ENCODE measurements at places on chromosomes 4 and X.

GRCh38 chrX:51421972-51422597, 74.3 kb downstream of the NUDT11 start:
- DNase-seq: no peak

- no peak for DNase-seq
These were observed 560.8 kb downstream of the FGF13 start for GRCh38 chrX:138150709-138151108.

DNA sequence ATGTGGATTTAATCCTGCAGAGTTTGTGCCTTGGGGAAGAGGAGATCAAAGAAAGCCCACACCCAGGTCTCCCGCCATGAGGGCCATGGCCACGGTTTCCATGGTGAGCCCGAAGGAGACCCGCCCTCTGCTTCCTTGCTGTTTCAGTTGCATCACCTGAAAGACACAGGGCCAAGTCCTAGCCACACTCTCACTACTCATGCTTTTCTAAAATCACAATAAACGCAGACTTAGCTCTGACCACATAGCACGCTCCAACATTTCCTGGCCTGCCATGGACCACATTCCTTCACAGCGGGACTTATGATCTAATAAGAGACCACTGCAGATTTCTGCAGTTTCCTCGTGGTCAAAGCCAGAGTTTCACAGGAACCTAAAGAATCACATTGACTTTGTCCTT, 426.0 kb upstream of the NR3C2 start:
- DNase-seq: no peak

DNA sequence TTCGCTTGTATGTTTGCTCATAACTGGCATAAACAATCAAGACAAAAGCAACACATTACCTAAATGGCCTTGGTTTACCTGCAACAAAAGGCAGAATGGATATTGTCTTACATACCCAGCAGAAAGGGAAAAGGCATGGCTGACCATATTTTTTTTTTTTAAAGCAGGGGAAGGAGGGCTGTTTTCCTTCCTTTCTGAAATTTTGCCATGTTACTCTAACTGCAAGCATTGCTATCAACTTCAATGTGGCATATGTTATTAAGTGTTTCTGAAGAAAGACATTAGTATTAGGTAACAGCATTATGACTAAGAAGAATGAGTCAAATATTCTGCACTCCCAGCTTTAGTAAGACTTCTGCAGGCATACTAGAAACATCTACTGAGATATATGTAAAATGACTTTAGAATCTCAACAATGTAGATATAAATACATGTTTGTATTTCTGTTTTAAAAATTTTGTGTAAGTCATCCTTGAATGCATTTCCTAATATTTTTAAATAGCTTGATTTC, 512.6 kb upstream of the FAM241A start:
- DNase-seq: no peak

DNA sequence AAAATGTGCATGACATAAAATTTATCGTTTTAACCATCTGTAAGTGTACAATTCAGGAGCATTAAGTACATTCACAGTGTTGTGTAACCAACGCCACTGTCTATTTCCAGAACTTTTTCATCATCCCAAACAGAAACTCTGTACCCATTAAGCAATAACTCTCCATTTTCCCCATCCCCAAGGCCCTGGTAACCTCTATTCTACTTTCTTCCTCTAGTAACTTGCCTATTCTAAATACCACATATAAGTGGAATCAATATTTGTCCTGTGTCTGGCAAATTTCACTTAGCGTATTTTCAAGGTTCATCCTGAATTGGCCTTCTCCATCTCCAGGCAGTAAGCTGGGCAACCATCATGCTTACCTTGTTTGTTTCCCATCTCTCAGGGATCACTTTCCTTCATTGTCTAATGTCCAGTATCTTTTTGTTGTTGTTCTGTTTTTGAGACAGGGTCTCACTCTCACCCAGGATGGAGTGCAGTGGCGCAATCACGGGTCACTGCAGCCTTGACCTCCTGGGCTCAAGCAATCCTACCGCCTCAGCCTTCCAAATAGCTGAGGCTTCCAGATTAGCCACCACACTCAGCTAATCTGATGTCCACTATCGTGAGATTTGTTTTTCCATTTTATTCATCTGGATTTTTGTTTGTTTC, 17.7 kb upstream of the GRIPAP1 start:
- no peak for DNase-seq

DNA sequence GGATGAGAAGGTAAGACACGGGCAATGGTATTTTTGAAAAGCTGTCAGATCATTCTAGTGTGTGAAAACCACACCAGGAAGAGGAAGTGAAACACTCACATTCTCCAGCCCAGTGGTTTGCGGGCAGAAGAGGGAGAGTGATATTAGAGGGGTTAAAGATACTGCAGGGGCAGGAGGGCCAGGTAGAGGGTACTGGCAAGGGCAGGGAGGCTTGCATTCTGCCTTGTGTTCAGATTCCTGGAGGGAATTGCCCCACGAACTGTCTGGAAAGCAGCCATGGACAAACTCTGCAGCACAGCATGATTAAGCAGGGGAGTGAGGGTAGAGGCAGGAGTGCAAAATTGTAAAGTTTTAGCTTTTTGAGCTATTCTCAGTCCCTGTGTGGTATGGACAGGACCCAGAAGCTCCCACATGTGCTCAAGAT, 30.9 kb downstream of the NIPAL1 start:
- DNase-seq: no peak

DNA sequence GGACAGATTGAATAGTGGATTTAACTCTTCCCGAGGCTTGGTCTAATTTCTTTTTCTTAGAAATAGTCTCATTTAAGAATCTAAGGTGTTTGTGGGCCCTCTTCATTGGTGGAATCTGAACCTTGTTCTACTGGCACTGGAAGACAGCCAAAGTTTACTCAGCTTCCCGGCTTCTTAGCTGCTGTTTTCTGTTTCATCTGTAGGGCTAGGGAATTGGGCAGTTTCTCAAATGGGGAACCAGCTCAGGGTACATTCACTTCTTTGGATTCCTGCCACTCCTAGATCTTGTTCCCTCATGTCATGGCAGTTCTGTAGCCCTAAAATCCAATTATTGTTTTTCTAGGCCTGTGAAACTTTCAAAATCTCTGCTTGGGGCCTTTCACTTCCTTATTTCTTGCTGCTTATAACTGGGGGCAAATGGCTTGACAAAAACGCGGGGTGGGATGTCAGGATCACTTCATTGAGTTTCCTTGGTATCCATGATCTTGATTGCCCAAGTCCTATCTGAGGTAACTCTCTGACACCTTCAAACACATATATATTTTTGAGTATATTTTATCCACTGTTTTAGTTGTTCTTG, 985.0 kb downstream of the C4orf33 start:
- no peak for DNase-seq

DNA sequence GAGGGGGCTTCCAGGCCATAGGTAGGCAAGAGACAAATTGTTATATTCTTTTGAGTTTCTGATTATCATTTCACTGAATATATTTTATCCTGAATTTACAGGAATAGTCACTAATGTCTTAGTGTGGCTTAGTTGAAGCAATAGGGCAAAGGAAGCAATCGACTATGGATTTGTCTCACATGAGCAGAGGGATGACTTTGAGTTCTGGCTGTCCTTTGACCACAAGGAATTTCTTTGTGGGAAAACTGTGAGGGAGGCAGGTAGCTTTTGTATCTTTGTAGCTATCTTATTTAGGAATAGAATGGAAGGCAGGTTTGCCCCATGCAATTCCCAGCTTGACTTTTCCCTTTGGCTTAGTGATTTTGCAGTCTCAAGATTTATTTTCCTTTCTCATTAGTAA, 207.3 kb upstream of the ANXA10 start:
- no peak for DNase-seq

GRCh38 chr4:106273831-106274230, 42.2 kb downstream of the TBCK start:
- DNase-seq: no peak

GRCh38 chr4:41380511-41381157, 123.9 kb downstream of the UCHL1 start:
- DNase-seq: no peak

GRCh38 chrX:111520506-111520905, 9.1 kb downstream of the SERTM2 start:
- DNase-seq: no peak

- DNase-seq: no peak
These were observed 202.8 kb upstream of the DIAPH2 start for GRCh38 chrX:96481831-96482230.

GRCh38 chrX:44874420-44875184, 1.6 kb downstream of the KDM6A start:
- DNase-seq: no peak

DNA sequence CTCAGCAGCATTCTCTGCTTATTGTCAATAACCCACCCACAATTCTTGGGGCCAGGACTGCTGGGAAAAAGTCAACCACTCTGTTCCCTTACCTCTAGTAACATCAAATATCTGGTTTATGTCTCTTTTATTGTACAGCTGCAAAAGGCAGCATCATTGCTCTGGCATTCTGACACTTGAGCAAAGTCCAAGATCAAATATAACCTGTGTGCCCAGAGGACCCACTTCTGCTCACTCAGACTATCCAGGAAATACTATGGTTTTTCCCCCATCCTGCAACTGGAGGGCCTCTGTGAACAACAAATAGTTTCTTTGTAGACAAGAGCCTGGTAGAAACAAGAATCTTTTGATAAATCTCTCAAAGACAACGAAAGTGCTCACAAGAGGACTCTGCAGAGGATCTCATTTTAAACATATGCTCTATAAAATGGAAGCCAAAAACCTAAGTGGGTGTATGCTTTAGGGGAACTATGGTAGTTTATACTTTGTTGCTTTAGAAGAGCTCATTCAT, 154.7 kb downstream of the RAB28 start:
- DNase-seq: no peak

DNA sequence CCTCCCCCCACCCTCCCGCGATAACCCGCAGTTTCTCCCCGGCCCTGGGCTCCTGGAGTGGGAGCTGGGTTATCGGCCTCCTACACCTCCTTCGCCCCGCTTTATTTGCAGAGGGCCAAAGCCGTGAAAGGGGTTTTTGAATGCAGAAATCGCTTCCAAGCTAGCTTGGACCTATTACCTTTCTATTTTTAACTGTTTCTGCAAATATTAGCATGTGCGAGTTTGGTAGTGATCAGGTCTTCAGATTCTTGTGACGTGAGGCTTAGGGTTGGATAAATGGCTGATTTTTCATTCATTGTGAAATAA, 1.3 kb downstream of the USP9X start:
- no peak for DNase-seq

DNA sequence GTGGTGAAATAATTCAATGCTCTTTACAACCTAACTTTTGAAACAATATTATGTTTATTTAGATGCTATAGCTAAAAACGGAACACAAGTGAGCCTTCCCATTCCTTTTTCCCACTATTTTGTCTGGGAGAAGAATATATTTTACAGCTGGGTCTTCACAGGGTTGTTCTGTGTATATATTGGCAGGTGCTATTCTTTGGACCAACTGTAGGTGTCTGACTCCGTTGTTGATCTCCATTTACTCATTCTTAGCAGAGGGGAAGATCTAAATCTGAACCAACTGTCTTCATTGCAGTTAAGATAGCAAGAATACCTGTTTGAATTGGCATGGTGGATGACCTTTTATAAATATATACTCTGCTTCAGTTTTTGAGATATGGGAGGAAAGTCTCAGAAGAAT, 257.4 kb downstream of the CFAP299 start:
- no peak for DNase-seq

DNA sequence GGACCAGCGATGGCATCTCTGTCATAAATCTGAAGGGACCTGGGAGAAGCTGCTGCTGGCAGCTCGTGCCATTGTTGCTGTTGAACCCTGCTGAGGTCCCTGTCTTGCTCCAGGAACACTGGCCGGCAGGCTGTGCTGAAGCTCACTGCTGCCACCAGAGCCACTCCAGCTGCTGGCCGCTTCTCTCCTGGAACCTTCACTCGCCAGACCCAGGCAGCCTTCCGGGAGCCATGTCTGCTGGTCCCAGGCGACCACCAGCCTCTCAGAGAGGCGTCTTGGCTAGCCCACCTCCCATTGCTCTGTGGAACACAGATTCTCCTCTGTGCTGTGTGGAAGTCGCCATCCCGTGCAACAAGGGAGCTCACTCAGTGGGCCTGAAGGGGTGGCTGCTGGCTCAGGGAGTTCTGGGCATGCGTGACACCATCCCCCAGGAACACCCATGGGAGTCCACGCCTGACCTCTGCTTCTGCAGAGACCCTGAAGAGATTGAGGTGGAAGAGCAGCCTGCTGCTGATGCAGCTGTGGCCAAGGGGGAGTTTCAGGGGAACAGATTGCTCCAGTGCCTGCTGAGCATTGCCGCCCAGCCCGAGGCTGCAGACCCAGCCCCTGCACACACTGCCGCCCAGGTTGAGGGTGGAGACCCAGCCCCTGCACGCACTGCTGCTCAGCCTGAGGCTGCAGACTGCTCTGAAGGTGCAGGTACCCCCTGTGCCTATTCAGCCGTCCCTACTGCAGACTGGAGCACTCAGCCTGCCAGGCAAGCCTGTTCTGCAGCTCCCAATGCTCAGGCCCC, 33.1 kb upstream of the CYP4V2 start:
- no peak for DNase-seq

GRCh38 chr4:127936974-127937373, 28.0 kb downstream of the MFSD8 start:
- DNase-seq: no peak

DNA sequence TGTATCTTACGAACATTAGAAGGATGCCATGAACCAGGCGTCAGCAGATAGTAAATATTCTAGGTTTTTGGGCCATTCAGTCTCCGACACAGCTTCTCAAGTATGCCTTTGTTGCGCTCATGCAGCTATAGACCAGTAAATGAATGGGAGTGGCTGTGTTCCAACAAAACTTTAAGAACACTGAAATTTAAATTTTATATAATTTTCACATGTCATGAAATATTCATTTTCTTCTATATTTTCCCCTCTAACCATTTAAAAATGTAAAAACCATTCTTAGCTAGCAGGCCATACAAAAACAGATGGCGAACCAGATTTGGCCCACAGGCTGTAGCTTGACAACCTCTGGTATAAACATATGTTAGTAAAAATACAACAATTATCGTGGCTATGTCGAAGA, 151.8 kb upstream of the KIT start:
- DNase-seq: no peak

DNA sequence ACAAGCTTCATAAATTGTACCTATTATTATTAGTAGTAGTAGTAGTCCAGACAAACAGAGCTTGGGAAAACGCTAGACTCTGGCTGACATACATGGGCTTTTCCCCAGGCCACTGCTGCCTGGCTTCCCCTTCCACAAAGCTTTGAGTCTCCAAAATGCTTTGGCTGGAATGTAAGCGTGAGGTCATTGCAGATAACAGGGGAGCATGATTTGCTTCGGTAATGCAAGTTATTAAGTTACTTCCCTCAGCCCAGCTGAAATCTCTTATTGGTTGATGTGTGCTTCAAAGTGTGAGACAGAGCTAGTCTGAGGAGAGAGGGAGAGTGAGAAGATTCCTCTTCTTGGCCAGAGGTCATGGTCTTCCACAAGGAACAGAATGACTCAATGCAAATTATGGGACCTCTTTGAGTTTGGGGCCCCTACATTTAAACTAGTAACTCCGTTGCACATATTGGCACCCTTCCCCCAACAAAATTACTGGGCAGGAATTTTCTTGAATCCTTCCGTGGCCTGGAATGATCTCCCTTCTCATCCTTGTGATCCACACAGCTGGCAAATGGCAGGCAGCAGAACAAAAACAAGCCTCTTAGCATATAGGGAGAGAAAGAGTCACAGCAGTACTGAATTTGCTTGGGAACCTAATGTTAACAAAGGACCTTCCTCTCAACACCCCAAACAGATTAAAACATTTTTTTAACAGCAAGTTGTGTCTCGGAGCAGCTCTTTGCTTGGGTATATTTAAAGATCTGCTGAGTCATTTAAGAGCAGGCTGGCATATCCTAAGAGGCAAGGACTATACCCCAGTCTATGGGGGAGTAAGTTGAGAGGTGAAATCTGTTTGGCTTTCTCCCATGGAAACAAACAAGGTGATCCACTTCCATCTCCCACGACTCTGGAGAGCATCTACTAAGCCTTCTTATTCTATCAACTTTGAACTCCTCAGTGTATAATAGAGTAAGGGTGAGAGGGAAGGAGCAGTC, 19.9 kb downstream of the AR start:
- no peak for DNase-seq
